ENCODE measurements at places on chromosomes 13 and 19.

- ATAC-seq, result no peak
Observed at GRCh38 chr13:74074723-74075122, 59.5 kb downstream of the KLF12 start.

DNA sequence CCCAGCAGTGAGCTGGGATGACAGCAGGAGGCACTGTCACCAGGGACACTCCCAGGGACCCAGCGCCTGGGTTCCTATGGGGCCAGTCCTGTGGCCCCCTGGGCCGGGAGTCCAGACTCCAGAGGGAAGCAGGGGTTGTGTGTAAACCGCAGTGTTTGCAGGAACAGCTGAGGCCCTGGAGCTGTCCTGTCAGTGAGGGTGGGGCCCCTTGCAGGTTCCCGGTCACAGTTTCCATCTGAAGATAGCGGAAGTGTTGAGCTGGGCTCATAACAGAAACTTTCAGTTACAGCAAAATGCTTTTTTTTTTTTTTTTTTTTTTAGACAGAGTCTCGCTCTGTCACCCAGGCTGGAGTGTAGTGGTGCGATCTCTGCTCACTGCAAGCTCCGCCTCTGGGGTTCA lies 17.7 kb upstream of the CSNK1G2 start:
- peak; percentile 96 for ATAC-seq

DNA sequence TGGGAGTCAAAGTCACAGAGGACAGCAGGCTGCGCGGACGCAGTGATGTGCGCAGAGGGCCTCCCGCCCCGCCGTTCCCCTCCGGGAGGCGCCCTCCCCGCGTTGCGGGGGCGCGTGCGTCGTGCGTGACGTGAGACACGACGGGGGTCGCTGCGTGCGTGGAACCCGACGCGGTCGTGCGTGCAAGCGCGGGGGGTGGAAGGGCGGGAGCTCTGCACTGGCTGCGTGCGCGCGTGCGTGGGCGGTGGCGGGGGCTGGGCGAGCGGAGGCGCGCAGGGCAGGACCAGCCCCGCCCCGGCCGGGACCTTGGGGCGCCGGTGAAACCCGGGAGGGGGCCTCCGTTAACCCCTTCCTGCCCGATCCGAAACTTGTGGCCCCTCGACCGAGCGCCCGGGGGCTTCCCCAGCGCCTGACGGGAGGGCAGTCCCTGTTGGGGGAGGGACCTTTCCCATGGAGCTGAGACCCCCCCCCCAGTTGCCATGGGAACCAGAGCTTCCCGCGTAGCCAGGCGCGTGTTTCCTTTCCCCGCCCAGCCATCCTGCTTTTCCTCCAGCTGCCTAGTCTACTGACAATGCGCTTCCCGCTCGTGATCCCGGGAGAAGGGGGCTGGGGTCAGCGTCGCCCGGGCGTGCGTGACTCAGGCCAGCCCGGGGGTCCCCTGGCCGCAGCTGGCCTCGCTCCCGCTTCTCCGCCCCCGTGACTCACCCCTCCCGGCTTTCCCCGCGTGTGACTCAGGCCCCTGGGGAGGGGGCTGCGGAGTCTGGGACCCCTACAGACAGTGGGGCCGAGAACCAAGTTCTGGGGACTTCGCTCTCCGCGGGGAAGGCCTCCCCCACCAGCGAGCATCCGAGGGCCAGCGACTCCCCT lies 7.3 kb upstream of the HOOK2 start:
- peak; percentile 51 for ATAC-seq

DNA sequence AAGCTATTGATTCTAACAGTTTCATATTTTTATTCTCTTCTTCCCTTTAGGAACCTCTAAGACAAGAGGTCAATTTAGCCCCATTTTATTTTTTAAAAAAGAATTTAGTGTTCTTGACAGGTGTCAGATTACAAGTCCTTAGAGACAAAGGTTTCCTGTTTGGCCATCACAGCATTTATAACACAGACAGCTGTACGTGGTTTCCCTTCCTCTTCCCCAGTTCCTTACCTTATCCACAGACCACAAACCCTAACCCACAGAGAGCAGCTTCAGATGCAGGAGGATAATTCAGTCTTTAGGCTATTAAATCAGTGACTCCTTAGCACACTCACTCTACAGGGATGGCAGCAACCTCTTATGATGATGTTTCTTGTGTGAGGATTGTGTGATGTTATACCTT lies 1210.1 kb downstream of the DIAPH3 start:
- ATAC-seq, result no peak

GRCh38 chr19:39497996-39498797 lies 550 bp upstream of the DLL3 start:
- peak; percentile 46 for ATAC-seq

- no peak for ATAC-seq
Observed at GRCh38 chr19:8221161-8221560, 12.0 kb downstream of the CERS4 start.

GRCh38 chr13:69418319-69418718 lies 689.3 kb upstream of the ATXN8OS start:
- no peak for ATAC-seq
